Lung (tissue), 17 donors: ENCODE measurements at places on chromosomes 2 and 18. TPM values are rescaled to one million over a fixed set of nuclear protein-coding genes. Genes with fewer than 3 reads are reported as not detected.
A peak's percentile ranks its signal among the peaks of the same experiment; 100 is the strongest.

DNA sequence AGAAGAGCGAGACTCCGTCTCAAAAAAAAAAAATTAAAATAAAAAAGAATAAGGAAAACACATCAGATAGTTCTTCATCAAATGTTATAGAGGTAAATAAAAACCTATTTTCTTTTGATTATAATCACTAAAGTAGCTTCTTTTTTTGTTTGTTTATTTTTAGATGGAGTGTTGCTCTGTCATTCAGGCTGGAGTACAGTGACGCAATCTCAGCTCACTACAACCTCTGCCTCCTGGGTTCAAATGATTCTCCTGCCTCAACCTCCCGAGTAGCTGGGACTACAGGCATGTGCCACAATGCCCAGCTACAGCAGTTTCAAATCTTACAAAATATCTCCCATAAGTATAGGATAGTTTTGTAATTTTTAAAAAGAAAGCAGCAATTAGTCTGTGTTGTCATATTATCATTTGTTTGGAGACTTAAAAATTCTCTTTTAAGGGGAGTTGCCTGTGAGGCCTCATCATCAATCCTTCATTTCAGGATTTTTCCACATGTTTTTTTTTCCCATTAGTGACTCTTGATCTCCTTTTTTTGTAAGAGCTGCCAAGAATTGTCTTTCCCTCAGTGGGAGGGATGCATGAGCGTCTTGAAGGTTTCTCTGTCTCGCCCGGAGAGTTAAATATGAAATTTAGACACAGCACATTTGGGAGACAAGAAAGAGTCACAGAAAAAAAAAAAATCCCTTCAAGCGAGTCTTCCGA, 275.9 kb downstream of the CDCA7 start:
- DNase-seq = no peak

IL1A gene
- 3.5 TPM for total RNA-seq

BCL2L11 gene
- total RNA-seq = 15.9 TPM

DNA sequence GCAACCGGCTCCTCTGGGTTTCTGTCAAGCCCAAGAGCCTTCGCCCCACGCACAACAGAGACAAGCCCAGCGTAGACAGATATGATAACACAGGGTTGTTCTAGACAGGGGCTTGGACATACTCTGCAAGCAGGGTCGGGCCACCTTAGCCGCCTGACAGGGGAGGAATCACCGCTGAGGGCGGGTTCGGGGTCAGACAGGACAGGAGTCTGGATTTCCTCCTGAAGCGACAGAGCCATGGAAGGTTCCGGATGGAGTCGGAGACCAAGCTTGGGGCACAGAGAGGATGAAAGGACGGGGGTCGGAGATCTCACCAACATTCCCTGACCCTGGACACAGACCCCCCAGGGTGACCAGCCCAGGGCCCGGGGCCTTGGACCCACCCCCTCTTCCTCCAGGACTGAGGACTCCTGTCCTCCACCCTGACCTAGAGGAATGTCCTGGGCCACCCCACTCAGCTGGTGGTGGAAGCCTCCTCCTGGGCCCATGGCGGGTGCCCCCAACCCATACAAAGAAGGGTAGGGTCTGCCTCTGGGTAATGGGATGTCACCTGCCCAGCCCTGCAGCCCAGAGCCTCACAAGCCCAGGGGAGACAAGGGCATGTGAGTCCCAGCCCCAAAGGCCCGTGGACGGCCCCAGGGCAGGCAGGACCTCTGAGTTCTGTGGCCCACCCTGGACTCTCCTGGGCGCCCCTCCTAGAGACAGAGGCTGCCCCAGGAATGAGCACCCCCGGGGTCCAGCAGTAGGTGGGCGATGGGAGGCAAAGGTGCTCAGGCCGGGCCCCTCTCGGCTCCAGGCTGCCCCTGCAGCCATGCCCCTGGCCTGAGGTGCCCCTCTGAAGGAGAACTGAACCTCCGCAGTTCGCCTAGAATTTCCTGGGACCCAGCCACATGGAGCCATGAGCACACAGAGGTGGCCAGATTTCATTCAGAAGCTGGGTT, 44.1 kb upstream of the GPC1 start:
- DNase-seq = peak; percentile 3

GRCh38 chr18:58756148-58756547, 84.9 kb downstream of the MALT1 start:
- DNase-seq = no peak

GRCh38 chr2:45009928-45010701, 863 bp upstream of the SIX2 start:
- DNase-seq = peak; percentile 82

VIL1 gene
- total RNA-seq = 0.21 TPM

CD8B2 gene
- total RNA-seq = not detected

CDH19 gene
- total RNA-seq = 1.7 TPM

- no peak for DNase-seq
Measured at GRCh38 chr2:212414767-212415211, 123.8 kb downstream of the ERBB4 start.

FSHR gene
- total RNA-seq = not detected

CPLX4 gene
- total RNA-seq = not detected

- no peak for DNase-seq
Measured at GRCh38 chr18:78429127-78430108, 550.2 kb upstream of the SALL3 start.

DNA sequence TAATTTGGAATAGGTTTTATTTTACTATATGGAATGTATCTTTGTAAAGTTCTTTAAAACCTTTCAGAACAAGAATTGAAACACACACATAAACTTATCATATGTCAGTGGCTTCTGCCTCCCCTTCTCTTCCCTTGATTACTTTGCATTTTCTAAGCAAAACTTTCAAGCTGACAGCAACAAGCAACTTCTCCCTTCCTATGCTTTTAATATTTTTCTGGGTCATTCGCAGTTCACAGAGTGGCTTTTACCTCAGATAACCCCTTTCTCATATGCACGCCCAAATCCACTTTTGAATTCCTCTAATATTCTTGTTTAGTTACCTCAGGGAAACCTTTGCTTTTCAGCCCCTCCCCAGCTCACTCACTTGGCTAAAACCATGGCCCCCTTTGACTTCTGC, 36.7 kb upstream of the CDC42EP3 start:
- DNase-seq = no peak

LIMS1 gene
- total RNA-seq = 102 TPM

UGT1A4 gene
- not detected for total RNA-seq

- peak; percentile 54 for DNase-seq
Measured at GRCh38 chr2:164847981-164848741, 6.5 kb upstream of the COBLL1 start.

RNF125 gene
- 9.2 TPM for total RNA-seq
